ENCODE measurements at places on chromosomes 1 and 21.
A peak's percentile ranks its signal among the peaks of the same experiment; 100 is the strongest.

- no peak overlapping the region for H3K4me3 ChIP-seq
- peaks cover 37% of the 10 kb centered on the region for H3K4me1 ChIP-seq
- H3K36me3 ChIP-seq = peaks cover 11% of the 10 kb centered on the region
- no peaks in the 10 kb centered on the region for H3K27me3 ChIP-seq
- no peak overlapping the region for H3K27ac ChIP-seq
Measured at GRCh38 chr1:54273092-54273794, 73.3 kb downstream of the MRPL37 start.

DNA sequence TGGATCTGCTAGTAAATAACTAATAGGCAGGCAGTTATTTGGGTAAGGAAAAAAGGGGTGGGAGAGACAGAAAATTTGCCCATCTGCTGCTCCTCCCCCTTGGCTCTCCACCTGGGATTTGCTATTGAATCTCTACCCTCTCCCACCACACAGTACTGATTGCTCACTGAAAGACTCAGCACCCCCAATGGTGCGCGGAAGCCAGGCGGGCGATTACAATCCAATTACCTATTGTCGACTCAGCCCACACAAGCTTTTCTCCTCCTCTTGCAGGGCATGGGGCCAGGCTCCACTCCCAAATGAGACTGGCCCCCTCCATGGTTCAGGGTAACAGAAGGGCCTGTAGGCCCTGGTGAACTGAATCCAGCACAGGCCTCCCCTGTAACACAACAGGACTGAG, 2.7 kb upstream of the HMGN2 start:
- no peak overlapping the region for H3K4me3 ChIP-seq
- H3K27me3 ChIP-seq = no peaks in the 10 kb centered on the region

- H3K4me3 ChIP-seq = no peak overlapping the region
- H3K27me3 ChIP-seq = no peaks in the 10 kb centered on the region
- H3K27ac ChIP-seq = peak overlapping the region; percentile 64
- peaks cover 81% of the 10 kb centered on the region for H3K4me1 ChIP-seq
- H3K36me3 ChIP-seq = peaks cover 100% of the 10 kb centered on the region
Measured at GRCh38 chr21:42437786-42438185, 34.1 kb downstream of the UBASH3A start.

- no peaks in the 10 kb centered on the region for H3K27me3 ChIP-seq
- H3K36me3 ChIP-seq = no peaks in the 10 kb centered on the region
- peaks cover 3% of the 10 kb centered on the region for H3K4me1 ChIP-seq
- H3K4me3 ChIP-seq = no peak overlapping the region
- H3K27ac ChIP-seq = no peak overlapping the region
- no peak for DNase-seq
Measured at GRCh38 chr1:164713456-164714207, 154.6 kb downstream of the PBX1 start.

- H3K4me1 ChIP-seq = peaks cover 6% of the 10 kb centered on the region
- H3K27ac ChIP-seq = no peak overlapping the region
- no peak for DNase-seq
- no peaks in the 10 kb centered on the region for H3K27me3 ChIP-seq
- no peak overlapping the region for H3K4me3 ChIP-seq
Measured at GRCh38 chr1:205144046-205144720, 22.4 kb upstream of the RBBP5 start.

GRCh38 chr1:39955547-39956539, 898 bp downstream of the MFSD2A start:
- peak overlapping the region; percentile 95 for H3K4me3 ChIP-seq
- DNase-seq = peak; percentile 40
- peaks cover 47% of the 10 kb centered on the region for H3K36me3 ChIP-seq

GRCh38 chr21:17089091-17089491, 423.8 kb upstream of the CXADR start:
- no peaks in the 10 kb centered on the region for H3K4me1 ChIP-seq
- DNase-seq = no peak
- no peaks in the 10 kb centered on the region for H3K27me3 ChIP-seq
- H3K4me3 ChIP-seq = no peak overlapping the region
- H3K27ac ChIP-seq = no peak overlapping the region
